ENCODE measurements at places on chromosomes 7 and 10. TPM values are rescaled to one million over a fixed set of nuclear protein-coding genes. Genes with fewer than 3 reads are reported as not detected.

- ATAC-seq: no peak
Measured at GRCh38 chr7:156117542-156118247, 305.4 kb upstream of the SHH start.

Gene INHBA
- total RNA-seq: 3.8 TPM

GRCh38 chr7:131013716-131014115 lies 279.7 kb upstream of the KLF14 start:
- ATAC-seq: no peak

- ATAC-seq: no peak
Measured at GRCh38 chr10:107415446-107415845, 250.9 kb upstream of the SORCS1 start.

DNA sequence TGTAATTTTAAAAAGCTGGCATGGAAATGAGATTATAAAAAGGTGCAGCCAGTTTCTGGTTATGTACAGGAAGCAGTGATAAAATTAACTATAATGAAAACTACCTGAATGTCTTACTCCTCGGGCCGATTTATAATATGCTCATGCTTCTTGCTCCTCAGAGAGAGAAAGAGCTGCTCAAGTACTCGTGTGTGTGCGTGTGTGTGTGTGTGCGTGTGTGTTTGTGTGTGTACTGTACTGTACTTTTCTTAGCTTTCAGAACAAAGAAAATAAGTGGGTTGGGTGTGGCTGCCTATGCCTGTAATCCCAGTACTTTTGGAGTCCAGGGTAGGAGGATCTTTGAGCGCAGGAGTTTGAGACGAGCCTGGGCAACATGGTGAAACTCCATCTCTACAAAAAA lies 96.6 kb upstream of the NMT2 start:
- no peak for ATAC-seq

Gene FKBP6
- 0.89 TPM for total RNA-seq

DNA sequence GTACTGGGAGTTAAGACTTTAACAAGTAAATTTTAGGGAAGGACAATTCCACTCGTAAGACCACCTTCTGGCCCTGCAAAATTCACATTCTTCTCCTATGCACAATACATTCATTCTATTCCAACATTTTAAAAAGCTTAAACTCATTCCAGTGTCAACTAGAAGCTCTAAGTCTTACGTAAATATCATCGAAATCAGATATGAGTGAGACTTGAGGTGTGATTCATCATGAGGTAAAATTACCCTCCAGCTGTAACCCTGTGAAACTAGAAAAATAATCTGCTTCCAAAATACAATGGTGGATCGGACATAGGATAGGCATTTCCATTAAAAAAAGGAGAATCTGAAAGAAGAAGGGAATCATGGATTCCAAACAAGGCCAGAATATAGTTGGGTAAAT lies 370.3 kb downstream of the CDC14C start:
- no peak for ATAC-seq

Gene TCAF2
- 1.1 TPM for total RNA-seq

DNA sequence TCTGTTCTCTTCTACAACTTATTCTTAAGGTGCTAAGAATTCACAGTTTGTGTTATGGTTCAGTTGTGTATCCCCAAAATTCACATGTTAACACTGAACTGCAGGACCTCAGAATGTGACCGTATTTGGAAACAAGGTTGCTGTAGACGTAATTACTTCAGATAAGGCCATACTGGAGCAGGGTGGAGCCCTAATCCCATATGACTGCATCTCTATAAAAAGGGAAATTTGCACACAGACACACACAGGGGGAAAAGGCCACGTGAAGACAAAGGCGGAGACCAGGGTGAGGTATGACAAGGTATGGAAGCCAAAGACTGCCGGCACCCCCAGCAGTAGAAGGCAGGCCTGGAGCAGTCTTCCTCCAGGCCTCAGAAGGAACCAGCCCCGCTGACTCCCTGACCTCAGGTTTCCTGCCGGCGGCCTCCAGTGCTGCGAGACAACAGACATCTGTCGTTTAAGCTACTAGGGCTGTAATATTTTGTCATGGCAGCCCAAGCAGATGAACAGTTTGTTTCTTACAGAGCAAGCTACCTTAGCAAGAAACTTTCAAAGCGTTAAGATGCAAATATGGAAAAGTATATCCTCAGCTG lies 98.7 kb downstream of the PROSER2 start:
- no peak for ATAC-seq

Gene GDI2
- total RNA-seq: 262 TPM

Gene EVX1
- 0.31 TPM for total RNA-seq

Gene IL6
- total RNA-seq: not detected

DNA sequence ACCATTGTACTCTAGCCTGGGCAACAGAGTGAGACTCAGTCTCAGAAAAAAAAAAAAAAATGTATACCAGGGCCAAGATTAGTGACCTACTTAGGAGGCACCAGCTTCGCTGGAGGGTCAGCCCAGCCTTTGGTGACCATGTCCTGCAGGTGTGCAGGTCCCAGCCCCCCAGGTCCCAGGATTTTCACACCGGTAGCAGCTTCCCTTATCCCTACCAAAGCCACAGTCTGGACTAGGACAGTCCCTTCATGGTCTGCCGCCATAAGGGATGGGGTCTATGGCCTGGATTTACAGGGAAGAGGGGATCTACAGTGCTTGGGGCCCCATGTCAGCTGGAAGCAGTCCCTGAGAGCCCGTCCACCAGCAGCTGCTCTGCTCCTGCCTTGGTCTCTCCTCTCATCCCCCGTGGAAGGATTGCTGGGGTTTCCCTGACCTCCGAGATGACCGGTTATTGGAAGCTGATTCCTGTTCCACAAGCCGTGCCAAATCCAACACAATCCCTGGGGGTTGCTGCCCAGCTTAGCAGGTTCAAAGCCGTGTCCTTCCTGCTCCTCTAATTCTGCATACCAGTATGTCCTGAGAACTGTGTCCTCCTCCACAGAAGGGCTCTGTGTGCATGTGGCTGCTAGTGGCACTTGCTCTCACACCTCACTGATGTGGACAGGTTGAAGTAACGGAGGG lies 11.0 kb upstream of the NDUFB2 start:
- ATAC-seq: no peak

Gene PNLIPRP2
- total RNA-seq: not detected

Gene CROT
- total RNA-seq: 7.2 TPM

GRCh38 chr7:30173058-30173897 lies 38.5 kb downstream of the MTURN start:
- peak; percentile 81 for ATAC-seq

Gene SLC16A9
- total RNA-seq: 3.8 TPM

All from motor neuron (in vitro differentiated cells).